ENCODE measurements at places on chromosomes 12 and 14.

DNA sequence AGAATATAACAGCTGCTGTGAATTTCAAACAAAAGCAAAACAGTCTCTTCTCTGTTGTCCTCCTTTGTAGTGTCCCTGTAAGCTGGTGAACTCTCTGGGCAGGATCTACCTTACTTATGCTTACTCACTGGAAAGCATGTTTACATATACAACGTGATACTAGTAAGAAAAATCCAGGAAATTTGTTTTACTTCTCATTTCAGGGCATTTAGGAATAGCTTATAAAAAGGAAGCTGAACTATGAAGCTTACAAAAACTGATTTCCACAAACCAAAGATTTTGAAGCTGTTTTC lies 311.0 kb downstream of the NOVA1 start:
- DNase-seq: no peak

- no peak for DNase-seq
Observed at GRCh38 chr12:26606911-26607310, 226.1 kb downstream of the ITPR2 start.

GRCh38 chr12:23049180-23049579 lies 424.2 kb downstream of the ETNK1 start:
- no peak for DNase-seq

- DNase-seq: no peak
Observed at GRCh38 chr12:130552483-130552996, 163.6 kb downstream of the RIMBP2 start.

DNA sequence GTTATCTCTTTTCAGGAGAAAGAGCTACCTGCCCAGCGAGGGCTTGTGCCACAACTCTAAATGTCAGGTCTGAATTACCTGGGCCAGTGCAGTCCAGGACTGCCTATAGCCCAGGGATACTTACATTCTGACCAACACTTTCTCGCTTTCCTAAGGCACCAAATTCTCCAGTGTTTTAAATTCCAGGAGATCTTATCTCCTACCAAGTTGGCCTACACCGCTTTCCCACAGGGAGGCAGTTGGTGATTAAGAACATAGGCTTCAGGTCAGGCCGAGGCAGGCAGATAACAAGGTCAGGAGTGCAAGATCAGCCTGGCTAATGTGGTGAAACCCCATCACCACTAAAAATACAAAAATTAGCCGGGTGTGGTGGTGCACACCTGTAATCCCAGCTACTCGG lies 41.1 kb downstream of the RPS29 start:
- DNase-seq: no peak

DNA sequence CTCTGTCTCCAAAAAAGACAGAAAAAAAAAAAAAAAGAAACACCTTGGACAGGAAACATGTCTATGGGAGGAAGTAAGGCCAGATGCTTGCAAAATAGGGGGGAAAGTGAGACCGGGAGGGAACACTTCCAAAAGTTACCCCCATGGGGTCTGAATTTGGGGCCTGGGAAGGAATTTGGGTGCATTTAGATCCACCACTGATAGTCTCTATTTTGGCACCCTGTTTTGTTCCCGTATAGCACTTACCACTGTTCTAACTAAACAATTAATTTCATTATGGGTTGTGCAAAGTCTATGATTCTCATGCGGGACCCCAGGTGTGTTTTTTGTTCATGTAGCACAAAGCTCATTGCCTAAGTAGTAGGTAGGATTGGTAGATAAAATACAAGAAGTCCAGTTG lies 1.4 kb upstream of the MLEC start:
- no peak for DNase-seq

DNA sequence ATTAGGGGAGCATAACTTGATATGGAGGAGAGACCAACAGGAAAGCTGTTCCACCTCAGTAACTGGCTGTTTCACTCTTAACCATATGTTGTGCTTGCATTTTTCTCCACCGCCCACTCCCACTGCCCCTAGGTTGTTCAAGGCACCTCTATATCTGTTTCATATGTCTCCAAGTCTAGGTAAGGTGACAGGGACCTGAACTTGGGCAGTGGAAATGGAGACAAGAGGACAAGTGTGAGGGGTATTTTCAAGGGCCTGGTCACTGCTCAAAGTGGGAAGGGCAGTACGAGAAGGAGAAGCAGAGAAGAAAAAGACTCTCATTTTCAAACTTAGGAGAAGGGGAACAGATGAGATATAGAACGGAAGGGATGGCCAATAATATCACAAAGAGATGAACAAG lies 3.1 kb downstream of the SLC38A1 start:
- no peak for DNase-seq

GRCh38 chr12:9227950-9228349 lies 19.8 kb upstream of the PZP start:
- no peak for DNase-seq

DNA sequence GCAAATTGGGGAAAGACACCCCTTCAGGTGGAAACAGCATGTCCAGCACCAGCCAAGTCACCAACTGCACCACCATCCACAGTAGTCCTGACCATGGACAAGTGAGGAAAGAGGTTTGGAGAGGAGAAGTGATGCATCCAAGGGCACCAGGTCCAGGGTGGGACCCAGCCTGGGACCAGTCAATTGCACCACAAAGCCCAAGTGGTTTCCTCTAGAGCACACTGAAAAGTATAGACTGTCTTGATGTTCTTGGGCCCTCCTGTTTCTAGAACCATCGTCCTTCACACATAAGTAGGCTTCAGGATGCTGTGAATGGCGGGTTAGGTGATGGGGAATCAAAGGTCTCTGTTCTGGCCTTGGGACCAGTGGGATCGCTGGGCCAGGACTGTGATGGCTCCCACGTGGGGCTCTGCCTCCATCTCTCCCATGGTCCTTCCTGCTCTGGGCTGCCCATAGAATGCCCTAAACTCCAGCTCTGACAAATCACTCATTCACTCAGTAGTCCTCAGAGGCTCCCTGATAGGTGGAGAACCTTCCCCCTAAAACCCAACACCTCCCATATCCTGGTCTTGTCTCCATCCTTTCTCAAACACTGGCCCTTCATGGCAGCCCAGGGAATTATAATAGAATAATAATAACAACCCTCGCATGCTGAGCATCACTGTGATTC lies 9.2 kb downstream of the KRT79 start:
- DNase-seq: no peak

DNA sequence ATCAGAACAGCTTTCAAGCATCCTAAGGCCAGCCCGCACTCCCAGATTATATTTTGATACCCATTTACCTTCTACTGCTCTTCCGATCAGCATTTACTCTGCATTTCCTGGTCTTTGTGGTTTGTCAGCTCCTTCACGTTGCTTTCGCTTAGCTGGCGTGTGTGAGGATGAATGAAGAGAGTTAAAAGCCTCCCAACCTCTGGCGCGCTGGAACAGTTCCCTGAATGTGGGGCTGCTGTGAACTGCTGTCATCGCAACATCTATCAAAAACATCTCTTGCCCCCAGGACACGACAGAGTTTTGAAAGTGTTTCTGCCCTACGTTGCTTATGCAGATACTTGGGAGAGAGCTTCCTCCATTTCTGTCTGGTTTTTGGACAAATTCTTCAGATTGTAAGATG lies 129.2 kb downstream of the KCNA5 start:
- no peak for DNase-seq

- DNase-seq: no peak
Observed at GRCh38 chr12:130226771-130227170, 64.5 kb downstream of the FZD10 start.

- DNase-seq: no peak
Observed at GRCh38 chr14:51053157-51053556, 41.7 kb downstream of the TRIM9 start.

DNA sequence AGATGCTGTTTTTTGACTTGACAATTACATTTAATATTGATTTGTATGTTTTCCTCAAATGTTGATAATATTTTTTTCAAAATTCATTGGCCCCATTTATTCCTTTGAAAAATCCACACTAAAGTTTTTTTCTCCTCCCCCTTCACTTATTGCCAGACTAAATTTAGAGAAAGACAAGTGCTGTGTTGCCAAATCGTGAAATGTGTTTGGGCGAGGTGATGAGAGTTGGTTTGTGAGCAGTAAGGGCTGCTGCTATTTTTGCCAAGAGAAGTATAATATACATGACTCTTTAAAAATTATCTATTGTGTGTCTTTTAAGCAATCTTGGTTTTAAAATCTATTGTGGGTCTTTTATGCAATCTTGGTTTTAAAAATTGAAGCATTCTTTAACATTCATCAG lies 188.9 kb downstream of the PPFIA2 start:
- DNase-seq: no peak

DNA sequence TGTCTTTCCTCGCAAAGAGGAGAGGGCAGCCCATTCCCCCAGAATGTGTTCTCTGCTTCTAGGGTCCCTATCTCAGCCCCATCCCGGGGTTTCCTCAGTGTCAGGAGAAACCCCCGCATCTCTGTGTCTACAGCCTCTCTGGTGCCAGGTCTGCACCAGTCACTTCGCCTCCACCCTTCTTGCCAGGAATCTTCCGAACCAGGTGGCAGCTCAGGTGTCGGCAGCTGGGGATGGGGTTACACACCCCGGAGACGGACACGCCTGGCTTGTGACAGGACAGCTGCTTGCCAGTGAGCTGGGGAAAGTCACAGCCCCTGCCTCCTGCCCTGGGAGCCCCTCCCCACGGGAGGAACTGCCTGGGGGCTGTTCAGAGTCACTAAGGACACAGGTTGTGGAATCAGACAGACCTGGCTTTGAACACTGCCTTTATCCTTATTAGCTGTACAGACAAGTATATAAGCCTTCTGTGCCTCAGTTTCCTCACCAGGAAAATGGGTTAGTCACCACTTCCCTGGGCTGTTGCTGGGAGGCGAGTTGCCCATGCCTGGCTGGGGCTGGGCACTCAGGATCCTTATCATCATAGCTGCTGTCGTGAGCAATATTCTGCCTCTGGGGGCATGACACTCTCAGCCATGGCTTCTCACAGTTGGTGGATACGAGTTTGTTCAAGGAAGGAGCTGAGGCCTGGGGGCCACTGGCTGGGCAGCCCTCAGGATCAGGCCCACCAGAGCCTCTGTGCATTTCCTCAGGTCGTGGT lies 10.8 kb downstream of the HIP1R start:
- DNase-seq: no peak

DNA sequence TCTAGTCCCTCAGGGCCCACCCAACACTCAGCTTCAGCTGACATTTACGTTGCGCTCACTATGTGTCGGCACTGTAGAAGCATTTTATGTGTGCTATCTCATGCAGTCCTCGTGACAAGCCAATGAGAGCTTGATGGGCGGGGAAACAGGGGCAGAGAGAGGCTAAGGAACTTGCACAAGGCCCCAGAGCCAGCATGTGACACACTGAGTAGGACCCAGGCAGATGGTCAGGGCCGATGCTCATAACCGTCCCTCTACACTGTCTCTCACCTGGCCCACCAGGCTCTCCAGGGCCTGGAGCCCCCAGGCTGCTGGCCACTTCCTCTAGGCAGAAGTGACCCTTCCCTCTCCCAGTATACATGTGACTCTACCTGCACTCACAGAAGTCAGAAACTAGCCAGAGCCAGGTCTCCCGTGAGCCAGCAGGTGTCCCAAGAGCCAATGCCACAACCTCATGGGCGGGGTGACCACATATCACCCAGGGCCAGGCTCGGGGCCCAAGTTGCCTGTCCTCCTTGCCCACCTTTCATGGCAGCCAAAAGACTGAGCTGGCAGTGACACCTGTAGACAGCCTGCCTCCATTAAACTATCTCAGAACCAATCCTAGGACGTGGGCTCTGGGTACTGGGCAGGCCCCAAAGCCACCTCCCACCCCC lies 38.3 kb downstream of the TTC7B start:
- no peak for DNase-seq

- DNase-seq: no peak
Observed at GRCh38 chr12:124938108-124938507, 23.7 kb upstream of the UBC start.

- DNase-seq: no peak
Observed at GRCh38 chr12:98416845-98417244, 98.5 kb upstream of the TMPO start.

- DNase-seq: no peak
Observed at GRCh38 chr14:96808619-96809406, 11.6 kb downstream of the VRK1 start.

GRCh38 chr12:53617700-53618099 lies 8.5 kb downstream of the ATF7 start:
- DNase-seq: no peak

GRCh38 chr14:68236582-68237458 lies 417.2 kb downstream of the RAD51B start:
- no peak for DNase-seq

DNA sequence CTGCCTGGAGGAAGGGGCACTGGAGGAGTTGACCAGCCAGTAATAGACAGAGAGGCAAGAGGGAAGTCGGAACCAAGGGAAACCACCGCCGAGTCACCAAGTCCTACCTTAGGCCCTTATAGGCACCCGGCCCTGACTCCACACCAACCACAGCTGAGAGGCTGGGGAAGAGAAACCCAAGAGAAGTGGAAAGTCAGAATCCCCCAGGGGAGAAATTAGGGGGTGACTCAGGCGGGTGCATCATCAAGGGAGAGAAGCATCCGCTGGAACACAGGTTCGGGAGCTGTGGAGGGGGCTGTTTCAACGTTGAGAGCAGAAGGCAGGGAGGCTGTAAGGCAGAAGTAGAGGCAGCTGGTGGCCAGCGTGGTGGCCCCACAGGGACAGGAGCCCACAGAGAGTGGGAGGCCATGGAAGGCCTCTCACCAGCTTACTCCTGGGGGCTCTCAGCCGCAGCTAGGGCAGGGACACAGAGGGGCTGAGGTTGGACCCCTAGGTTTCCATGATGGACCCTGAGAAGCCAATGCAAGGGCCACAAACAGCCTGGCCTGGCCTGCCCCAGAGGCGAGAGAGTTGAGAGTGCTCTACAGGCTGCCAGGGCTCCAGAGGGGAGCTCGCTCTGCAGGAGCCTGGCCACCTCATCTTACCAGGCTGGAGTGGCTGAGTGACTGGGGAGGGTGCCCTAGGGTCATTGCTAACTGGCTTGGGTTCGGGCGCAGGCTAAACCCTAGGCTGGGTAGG lies 1.4 kb upstream of the TRMT61A start:
- DNase-seq: no peak

- no peak for DNase-seq
Observed at GRCh38 chr14:71532344-71532743, 399.9 kb upstream of the RGS6 start.

GRCh38 chr14:99036611-99037293 lies 235.2 kb downstream of the BCL11B start:
- no peak for DNase-seq

GRCh38 chr12:104138797-104139152 lies 765 bp upstream of the NFYB start:
- DNase-seq: no peak

GRCh38 chr12:72141381-72141780 lies 130.8 kb upstream of the TRHDE start:
- DNase-seq: no peak
